ENCODE measurements at places on chromosomes 5 and 9.

- no peak for DNase-seq
Observed at GRCh38 chr9:100729336-100729895, 151.5 kb downstream of the CAVIN4 start.

DNA sequence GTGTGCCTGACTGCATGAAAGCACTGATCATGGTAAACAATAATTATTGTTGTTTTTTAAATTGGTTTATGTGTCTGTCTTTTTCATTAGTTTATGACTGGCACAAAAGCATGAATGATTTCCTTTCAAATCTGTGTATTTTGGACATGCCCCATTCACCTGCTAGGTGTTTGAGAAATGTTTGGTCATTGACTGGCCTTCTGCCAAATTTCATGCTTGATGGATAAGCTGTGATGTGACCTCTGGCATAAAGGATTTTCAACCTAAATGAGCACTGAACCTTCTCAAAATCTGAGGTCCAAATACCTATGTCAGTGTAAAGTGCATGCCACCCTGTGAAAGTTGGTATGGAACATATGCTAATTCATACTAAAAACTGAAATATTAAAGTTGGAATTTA, 204.5 kb downstream of the BRINP1 start:
- no peak for DNase-seq

DNA sequence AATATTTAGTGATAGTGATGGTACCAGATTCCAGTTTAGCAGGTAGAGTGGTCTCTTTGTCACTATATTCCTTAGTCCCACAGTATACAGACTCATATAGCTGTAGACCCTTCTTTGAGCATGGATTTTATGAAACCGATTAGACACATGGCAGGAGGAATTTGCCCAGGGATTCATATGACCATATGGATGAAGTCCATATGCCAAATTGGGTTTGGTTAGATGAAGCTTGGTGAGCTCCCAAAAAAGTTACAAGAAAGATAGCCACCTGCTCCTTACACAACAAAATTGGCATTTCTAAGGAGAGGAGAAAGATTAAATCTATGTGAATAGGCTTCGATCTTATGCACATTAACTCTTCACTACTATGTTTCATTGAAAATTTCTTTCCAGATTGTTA, 211.4 kb downstream of the CWC27 start:
- no peak for DNase-seq

GRCh38 chr5:164885179-164885578, 1379.8 kb downstream of the MAT2B start:
- no peak for DNase-seq

DNA sequence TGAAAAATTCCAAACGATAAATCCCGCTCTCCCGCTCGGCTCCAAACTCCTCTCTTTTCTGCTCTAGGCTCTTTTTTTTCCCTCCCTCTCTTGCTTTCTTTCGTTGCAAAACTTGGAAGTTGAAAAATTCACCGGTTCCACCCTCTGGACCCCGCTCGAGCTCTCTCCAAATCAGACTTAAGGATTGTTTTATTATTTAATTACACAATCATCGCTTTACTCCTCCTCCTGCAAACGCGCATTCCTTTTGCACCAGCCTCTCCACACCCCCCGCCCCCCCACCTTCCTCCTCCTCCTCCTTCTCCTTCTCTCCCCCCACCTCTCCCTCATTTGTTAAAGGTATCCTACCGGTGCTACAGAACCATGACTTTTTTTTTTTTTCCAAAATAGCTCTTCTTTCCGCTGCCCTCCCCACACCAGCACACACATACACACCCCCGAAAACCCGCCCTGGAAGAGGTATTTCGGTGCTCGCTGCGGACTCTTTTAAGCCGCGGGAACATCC, 535 bp upstream of the NFIB start:
- no peak for DNase-seq
